Fibroblast of skin of back (primary cell): ENCODE measurements at places on chromosomes 5 and 9.

DNA sequence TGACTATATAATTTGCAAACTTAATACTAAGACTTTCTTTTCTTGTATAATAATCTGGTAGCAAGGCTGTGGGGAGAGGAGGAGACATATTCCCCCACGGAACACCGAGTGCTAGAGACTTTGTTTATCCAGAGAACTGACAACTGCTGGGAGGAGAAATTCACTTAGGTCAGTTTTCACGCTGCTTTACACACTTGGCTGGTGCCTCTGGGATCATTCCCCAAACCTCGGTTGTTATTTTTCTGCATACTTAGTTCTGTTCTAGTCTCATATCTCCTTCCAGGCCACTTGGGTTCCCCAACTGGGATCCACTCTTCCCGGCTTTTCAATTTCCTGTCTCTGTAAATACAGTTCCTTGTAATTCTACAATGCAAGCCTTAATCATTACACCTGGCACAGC lies 238.2 kb upstream of the ADAMTS16 start:
- no peak for DNase-seq

GRCh38 chr5:171855798-171856763 lies 70.5 kb downstream of the SMIM23 start:
- DNase-seq = no peak

GRCh38 chr5:106759581-106759980 lies 911.2 kb downstream of the EFNA5 start:
- DNase-seq = peak; percentile 41

DNA sequence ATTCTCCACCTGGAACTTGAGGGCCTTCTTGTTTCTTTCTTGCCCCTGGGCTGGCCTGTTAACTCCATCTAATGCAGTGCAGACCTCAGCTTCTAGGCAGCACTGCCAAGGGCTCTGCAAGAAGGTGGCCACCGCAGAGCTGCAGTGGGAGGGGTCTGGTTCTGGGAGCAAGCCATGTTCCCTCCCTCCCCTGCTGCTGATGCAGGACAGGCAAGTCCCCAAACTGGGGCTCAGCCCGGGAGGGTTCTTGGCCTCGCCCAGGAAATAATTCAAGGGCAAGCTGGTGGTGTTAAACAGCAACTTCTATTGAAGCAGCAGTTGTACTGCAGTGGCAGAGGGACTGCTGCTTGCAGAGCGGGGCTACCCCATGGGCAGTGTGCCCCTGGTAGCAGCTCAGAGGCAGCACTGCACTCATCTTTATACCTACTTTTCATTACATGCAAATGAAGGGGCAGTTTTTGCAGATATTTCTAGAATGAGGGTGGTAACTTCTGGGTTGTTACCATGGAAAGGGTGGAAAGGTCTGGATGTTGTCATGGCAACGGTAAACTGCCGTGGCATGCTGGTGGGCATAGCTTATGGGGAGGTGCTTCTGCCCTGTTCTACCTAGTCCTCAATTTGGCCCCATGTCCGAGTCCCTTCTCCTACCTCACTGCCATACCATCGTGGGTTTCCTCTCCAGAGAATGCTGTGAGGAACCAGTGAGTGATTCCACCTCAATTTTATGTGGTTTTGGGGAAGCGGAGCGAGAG lies 82.1 kb downstream of the WDR41 start:
- DNase-seq = no peak
